Activated CD4-positive, alpha-beta memory T cell treated with anti-CD3 and anti-CD28 coated beads for 36 hours (primary cell): ENCODE measurements at places on chromosomes 1 and 21.

DNA sequence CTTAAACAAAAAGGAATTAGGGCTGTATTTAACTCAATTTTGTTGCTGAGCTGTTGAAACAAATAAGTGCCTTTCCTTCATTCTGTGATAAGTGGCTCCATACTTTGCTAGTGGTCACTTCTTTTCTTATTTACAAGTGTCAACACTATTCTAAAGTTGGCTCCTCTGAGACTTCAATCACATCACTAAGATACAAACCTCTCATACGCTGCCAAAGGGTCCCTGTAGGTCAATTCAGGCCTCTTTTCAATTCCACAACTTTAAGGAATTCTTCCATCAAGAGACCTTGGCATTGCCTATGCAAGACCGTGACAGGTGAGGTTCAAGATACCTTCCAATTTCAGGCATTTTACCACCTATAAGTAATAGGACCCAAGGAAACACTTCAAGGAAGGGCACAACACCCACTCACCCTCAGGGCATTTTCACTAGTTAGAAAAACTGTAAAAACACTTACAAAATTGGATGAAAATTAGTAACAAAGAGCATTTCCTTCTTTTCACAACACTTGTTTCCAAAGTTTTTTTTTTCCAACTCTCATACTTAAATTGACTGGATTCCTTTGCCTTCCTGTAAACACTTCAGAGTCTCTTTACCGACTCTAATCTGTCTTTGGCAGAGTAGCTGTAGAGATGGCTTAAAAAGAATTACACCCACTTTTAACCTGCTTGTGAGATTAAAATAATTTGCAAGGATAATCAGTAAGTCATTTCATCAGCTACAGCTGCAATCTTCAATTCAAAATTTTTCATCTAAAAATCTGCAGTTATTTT, 24.5 kb downstream of the SERBP1 start:
- no peak overlapping the region for H3K27ac ChIP-seq
- H3K27me3 ChIP-seq: no peaks in the 10 kb centered on the region

GRCh38 chr1:243230914-243231313, 24.2 kb downstream of the CEP170 start:
- H3K4me1 ChIP-seq: peaks cover 2% of the 10 kb centered on the region
- no peak overlapping the region for H3K4me3 ChIP-seq
- no peak overlapping the region for H3K27ac ChIP-seq
- H3K27me3 ChIP-seq: no peaks in the 10 kb centered on the region
- H3K36me3 ChIP-seq: peaks cover 43% of the 10 kb centered on the region

DNA sequence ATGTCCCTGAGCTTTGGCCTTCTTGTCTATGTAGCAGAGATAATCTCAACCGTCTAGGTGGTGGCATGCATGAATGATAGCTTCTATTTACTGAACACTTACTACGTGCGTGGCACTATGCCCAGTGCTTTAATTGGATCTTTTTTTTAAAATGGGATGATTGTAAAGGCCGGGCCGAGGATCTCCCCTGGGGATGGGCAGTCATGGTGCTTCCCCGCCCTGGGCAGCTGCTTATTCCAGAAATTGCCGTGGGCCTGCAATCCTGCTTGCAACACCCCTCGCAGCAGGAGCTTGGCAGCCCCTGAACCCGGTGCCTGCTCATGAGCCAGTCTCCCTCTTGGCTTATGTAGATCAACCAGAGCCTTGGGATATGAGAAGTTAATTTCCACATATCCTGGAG, 360.7 kb downstream of the CAMTA1 start:
- no peak overlapping the region for H3K27ac ChIP-seq
- H3K36me3 ChIP-seq: no peaks in the 10 kb centered on the region
- no peak overlapping the region for H3K4me3 ChIP-seq
- peaks cover 5% of the 10 kb centered on the region for H3K27me3 ChIP-seq

DNA sequence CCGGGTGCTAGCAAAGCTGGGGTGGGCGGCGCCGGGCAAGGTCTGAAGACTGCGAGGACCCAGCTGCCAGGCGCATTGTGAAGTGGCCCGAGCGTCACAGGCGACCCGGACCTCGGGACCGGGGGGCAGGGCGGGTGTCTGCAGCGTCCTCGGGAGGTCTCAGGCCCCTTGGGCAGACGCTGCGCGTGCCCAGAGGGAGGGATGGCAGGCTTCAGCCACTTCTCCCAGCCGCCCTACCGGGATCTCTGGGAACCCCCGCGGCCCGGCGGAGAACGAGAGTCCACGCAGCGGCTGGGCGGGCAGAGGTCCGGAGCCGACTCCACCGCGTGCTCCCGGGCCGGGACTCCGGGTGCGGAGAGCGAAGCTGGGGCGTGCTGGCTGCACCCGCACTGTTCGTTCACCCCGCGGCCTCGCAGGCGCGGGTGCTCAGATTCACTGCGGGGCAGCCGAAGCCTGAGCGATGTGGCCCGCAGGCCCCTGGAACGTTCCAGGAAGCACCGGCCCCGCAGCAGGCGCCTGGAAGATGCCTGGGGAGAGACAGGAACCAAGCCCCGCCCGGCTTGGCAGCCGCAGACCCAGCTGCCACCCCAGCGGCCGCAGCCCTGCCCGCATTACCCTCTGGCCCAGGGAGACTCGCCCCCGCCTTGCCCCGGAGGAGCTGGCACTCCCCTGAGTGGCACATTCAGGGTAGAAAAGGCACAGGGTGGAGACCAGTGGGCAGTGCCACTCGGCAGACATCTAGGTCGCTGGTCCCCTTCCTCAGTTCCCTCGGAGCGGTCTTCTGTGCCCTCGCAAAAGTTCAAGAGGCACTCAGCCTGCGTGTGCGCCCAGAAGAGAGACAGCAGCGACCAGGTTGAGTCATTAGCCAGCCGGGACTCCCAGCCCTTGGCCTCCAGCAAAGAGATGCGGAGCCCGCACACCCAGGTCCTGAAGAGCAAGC, at the start of gene CCDC185:
Gene CCDC185 (plus strand): TSS at position 141 of the 940 bp plus-strand sequence. CDS start 61 bp downstream, at position 202.
- no peak within 1 kb of the TSS for H3K4me3 ChIP-seq
- no peaks in the 10 kb centered on the region for H3K4me1 ChIP-seq
- DNase-seq: no peak
- H3K27me3 ChIP-seq: peaks cover 27% of the 10 kb centered on the region
- H3K27ac ChIP-seq: no peak within 1 kb of the TSS
- H3K36me3 ChIP-seq: no peaks in the 10 kb centered on the region

GRCh38 chr1:10257851-10258250, 47.5 kb downstream of the KIF1B start:
- no peak for DNase-seq
- no peak overlapping the region for H3K4me3 ChIP-seq
- H3K27ac ChIP-seq: no peak overlapping the region
